ENCODE measurements at places on chromosomes 1 and 21.

- no peak for DNase-seq
Observed at GRCh38 chr1:60765204-60765603, 317.2 kb upstream of the NFIA start.

GRCh38 chr1:150484431-150484830 is 2.8 kb upstream of the TARS2 start:
- DNase-seq = no peak

GRCh38 chr1:119226913-119227312 is 86.5 kb upstream of the WARS2 start:
- no peak for DNase-seq

DNA sequence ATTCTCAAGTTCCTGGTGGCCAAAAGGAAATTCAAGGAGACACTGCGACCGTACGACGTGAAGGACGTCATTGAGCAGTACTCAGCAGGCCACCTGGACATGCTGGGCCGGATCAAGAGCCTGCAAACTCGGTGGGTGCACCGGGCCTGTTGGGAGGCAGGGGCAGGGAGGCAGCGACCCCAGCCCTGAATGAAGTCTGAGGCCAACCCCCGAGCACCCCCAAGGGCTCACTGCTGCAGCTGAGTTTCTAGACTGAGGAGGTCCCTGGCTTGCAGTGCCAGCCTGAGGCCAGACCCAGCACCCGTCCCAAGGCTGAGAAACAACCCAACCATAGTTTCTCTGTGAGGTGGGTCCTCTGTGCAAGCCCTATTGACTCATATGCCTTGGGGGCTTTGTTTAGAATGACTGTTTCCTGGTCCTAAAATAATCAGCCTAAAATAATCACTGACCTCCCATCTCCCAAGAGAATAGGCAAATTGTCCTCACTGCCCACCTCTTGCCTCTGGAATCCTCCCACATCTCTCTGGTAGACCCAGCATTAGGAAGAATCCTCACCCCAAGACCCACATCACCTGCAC is 27.1 kb downstream of the CITED4 start:
- no peak for DNase-seq

DNA sequence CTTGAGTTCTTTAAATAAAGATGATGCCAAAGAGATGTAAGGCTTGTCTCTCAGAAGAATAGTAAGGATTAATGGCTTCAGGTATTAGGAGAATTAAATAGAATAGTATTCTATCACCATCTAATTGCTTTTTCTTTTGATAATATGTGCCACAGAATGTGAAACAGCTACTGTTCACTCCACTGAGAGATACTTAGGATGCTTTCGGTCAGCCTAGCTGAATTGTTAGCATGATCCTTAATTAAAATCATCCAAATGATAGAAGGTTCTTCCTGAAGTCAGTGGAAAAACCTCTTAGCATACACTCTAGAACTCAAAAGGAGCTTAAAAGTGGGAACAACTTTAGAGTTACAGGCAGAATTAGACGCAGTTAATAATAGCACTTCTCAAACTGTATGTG is 97.0 kb downstream of the RASAL2 start:
- no peak for DNase-seq

DNA sequence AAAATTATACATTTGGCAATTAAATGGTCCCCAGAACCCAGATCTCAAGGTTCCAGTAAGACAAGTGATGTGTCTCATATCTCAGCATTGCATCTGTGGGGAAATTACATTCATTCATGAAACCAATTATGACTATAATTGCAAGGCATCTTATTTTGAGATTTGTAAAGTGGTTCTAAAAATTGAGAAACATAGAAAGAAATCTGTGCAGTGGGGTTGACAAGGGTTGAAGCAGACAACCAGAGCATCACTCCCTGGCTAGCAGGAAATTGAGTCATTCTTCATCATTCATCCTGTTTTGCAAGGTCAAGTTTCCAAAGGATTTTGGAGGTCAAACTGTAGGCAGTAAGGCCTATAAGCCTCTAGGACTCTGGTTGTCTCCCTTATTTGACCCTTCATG is 25.1 kb upstream of the MROH9 start:
- no peak for DNase-seq

DNA sequence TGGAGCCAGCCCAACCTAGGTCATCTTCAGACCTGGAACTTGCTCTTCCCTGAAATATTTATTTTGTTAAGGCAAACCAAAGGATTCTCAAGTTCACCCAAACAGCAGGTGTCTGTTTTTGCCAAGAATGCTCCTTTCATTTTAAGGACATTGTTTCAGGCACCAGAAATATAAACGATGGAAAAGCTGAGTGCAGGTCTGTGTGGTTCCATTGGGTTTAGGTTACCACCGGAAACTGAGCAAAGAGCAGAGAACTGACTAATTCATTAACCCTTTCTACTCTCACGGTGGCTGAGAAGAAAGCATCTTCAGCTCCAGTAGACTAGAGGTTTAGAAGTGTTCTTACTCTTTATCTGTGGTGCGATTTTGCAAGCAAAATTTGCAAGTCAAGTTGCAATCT is 38.0 kb upstream of the ZC3H11B start:
- DNase-seq = no peak

DNA sequence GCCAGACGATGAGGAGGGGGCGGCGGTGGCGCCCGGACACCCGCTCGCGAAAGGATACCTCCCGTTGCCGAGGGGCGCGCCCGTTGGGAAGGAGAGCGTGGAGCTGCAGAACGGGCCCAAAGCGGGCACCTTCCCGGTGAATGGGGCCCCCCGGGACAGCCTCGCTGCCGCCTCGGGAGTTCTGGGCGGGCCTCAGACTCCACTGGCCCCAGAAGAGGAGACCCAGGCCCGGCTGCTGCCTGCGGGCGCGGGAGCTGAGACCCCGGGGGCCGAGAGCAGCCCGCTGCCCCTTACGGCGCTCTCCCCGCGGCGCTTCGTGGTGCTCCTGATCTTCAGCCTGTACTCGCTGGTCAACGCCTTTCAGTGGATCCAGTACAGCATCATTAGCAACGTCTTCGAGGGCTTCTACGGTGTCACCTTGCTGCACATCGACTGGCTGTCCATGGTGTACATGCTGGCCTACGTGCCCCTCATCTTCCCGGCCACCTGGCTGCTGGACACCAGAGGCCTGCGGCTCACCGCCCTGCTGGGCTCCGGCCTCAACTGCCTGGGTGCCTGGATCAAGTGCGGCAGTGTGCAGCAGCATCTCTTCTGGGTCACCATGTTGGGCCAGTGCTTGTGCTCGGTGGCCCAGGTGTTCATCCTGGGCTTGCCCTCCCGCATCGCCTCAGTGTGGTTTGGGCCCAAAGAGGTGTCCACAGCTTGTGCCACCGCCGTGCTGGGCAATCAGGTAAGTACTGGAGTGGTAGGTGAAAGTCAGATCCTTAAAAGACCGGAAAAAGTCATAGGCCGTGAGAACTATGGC is 588 bp downstream of the FLVCR1 start:
- DNase-seq = peak; percentile 7

GRCh38 chr1:201675143-201675542 is 136.2 kb downstream of the NAV1 start:
- DNase-seq = no peak
